ENCODE measurements at places on chromosomes 2 and 18.

GRCh38 chr2:163465440-163465839 lies 270.4 kb downstream of the FIGN start:
- no peak for DNase-seq

GRCh38 chr18:61198486-61198885 lies 134.7 kb upstream of the CDH20 start:
- DNase-seq = no peak

DNA sequence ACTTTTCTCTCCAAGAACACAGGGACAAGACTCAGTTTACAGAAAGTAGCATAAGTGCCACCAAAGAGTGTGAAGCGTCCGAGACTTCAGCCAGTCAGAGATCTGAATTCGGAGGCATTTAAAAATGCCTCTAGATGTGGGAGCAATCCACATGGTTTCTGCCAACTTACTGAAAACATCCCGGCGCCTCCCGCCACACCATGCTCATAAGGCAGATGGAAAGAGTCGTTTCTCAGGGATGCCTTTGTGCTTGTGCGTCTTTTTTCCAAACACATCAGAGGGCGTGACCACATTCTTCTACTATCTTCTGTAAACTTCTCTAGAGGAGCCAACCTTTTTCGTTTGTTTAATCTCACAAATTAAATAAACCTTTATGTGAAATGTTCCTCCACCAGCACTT lies 88.7 kb downstream of the NRP2 start:
- no peak for DNase-seq

GRCh38 chr18:56992777-56993176 lies 154.1 kb upstream of the BOD1L2 start:
- no peak for DNase-seq

DNA sequence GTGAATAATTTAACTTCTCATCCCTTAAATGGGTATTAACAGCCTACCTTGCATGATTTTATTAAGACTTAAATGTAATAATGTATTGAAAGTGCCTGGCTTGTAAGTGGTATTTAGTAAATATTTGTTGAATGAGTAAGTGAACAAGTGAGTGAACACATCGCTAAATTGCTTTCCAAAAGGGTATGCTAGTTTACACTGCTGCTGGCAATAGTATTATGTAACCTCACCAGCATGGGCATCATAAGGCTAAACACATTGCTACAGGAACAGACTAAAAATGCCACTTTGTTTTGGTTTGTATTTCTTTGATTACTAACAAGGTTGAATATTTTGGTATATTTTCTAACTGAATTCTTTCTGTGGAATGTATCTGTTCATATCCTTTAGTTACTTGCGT lies 9.8 kb downstream of the WDR43 start:
- DNase-seq = no peak

DNA sequence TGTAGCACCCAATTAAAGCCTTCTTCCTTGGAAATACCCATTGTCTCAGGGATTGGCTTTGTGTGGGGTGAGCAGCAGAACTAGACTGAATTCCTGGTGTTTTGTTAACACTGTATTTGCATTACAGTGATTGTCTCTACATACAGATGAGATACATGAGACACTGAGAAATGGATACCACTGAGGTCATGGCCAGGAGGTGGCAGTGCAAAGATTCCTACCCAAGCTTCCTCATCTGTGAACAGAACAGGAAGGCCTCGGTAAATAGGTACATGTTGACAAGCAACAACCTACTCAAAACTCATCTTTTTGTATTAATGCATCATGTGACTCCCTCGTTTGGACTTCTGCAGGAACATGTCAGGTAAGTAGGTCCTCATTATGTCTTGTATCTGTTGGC lies 445.8 kb upstream of the RGPD4 start:
- DNase-seq = no peak

GRCh38 chr2:67702284-67702683 lies 305.2 kb downstream of the ETAA1 start:
- no peak for DNase-seq

DNA sequence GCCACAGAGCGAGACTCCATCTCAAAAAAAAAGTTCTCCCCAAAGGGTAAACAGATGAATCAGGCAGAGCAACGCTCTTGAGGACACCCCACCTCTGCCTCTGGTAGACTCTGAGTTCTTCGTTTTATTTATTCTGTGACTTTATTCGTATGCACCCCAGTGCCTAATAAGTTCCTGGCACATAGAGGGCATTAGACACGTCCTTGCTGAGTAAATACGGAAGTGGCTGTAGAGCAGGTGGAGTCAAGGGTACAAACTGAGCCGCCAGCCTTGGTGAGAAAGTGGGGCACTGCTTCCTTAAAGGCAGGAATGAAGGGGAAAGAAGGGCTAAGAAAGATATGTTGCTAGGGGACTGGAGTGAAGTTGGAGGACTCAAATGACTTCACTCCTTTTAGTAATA lies 12.9 kb downstream of the SULT1C2 start:
- DNase-seq = no peak

- no peak for DNase-seq
Measured at GRCh38 chr2:51994123-51994763, 962.3 kb upstream of the NRXN1 start.

- DNase-seq = no peak
Measured at GRCh38 chr2:71459084-71459431, 5.7 kb downstream of the DYSF start.

- DNase-seq = no peak
Measured at GRCh38 chr2:102619414-102620319, at the start of gene SLC9A2. Gene SLC9A2 (plus strand): TSS chr2:102619553. CDS start chr2:102619849, 296 bp downstream.

- no peak for DNase-seq
Measured at GRCh38 chr18:70334728-70335329, 46.0 kb downstream of the SOCS6 start.

DNA sequence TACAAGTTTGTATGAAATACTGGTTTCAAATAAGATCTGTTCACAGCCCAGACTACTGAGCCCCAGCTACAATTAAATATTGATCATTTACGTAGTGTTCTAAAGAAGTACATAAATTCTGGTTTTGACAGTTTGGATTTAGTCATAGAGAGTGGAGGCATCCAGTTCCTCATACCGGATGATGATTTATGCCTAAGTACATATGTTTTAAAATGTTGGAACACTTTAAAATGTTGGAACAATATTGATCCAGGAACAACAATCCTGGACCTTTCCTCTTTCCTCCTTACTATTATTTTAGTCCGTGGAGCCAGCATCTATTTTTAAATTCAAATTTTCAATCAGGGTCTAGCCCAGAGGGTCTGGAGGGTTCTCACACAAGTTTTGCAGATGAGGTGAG lies 22.8 kb upstream of the TTN start:
- DNase-seq = no peak

DNA sequence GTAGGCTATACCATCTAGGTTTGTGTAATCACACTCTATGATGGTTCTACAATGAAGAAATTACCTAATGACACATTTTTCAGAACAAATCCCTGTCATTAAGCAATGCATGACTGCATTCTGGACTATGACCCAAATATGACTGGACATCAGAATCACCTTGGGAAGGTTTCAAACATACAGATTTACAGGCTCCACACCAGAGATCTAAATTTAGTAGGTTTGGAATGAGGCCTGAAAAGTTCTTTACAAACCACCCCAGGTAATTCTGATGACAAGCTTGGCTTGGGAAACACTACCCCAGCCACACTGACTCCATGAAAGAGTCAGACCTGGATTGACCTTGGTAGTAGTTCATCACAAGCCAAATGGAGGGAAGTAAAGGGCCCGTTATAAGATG lies 52.2 kb upstream of the NFE2L2 start:
- DNase-seq = no peak

GRCh38 chr2:140580532-140581151 lies 1550.2 kb downstream of the LRP1B start:
- DNase-seq = no peak

DNA sequence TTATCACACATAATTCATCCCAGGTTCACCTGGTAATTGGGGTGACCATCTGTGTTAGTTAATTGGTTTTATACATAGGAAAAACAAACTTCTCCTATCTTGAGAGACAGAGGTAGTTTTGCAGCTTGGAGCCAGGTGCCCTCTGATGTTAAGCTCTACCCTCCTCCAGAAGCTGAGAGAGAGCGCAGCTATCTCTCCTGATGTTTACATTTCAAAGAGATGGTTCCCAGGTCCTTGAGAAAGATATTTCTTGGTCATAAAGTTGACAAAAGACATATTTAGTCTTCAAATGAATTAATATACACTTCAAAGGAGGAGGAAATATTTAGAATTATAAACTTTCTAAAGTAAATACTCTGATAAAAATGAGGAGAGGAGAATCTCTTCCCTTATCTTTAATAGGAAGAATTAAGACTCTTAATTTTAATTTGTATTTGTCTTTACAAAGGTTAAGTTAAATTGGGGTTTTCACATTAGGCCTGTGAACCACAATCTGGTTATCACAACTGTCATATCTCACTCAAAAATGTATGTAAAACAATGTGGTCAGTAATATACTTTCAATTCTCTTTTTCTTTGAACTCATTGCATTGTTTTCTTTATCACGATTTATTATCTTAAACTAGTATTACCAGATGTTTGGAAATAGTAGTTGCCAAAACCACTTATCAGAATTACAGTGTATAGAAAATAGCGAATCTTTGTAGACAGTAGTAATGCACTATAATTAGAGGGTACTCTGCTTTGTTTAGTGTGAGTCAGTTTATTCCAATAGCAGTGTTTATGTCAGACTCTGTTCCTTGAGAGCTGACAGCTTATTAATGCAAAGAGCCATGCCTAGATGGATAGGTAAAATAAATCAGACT lies 26.8 kb downstream of the SERPINB4 start:
- no peak for DNase-seq

DNA sequence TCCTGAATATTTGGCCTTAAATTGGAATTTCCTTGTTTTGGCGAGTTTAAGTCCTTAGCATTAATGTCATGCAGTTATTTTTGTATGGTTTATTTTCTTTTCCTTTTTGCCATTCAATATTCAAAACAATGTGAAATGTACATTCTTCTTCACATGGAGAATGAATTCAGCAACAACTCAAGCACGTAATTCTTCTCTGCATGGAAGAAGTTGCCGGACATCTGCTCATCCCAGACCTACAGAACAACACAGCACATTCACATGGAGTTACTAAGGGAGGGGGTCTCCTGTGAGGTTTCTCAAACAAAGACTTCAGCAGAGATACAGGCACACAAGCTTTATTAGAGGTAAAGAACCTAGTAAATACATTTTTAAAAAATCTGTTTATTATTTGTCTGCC lies 236.8 kb downstream of the SATB2 start:
- DNase-seq = no peak

GRCh38 chr2:61707984-61708852 lies 145.6 kb downstream of the FAM161A start:
- no peak for DNase-seq

GRCh38 chr2:225310745-225311144 lies 88.8 kb upstream of the NYAP2 start:
- DNase-seq = no peak

GRCh38 chr2:209322905-209323512 lies 100.8 kb upstream of the MAP2 start:
- DNase-seq = no peak

GRCh38 chr18:46301081-46301480 lies 196.9 kb downstream of the HAUS1 start:
- no peak for DNase-seq

DNA sequence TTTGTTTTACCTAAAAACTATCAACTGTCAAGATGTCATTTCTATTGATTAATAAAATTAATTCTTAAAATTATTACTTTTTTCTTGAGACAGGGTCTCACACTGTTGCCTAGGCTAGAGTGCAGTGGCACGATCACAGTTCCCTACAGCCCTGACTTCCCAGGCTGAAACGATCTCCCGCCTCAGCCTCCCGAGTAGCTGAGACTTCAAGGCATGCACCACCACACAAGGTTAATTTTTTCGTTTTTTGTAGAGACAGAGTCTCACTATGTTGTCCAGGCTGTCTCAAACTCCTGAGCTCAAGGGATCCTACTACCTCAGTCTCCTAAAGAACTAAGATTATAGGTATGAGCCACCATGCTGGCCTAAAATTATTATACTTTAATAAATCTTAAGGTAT lies 18.7 kb downstream of the HNRNPLL start:
- no peak for DNase-seq

GRCh38 chr2:200212862-200213425 lies 93.5 kb upstream of the SPATS2L start:
- DNase-seq = no peak

- DNase-seq = peak; percentile 45
Measured at GRCh38 chr2:217756375-217757107, 246.3 kb downstream of the TNS1 start.

GRCh38 chr2:236831698-236832097 lies 254.0 kb upstream of the COPS8 start:
- no peak for DNase-seq

GRCh38 chr2:106358081-106358480 lies 110.1 kb downstream of the RGPD3 start:
- DNase-seq = no peak

GRCh38 chr2:74693213-74693612 lies 39.2 kb downstream of the SEMA4F start:
- no peak for DNase-seq

GRCh38 chr2:112173646-112174319 lies 35.6 kb downstream of the FBLN7 start:
- DNase-seq = no peak

- DNase-seq = no peak
Measured at GRCh38 chr2:44189104-44189503, 20.4 kb downstream of the PPM1B start.

GRCh38 chr18:6397931-6398566 lies 16.7 kb downstream of the L3MBTL4 start:
- DNase-seq = no peak

GRCh38 chr2:126770466-126770865 lies 114.5 kb downstream of the GYPC start:
- DNase-seq = no peak

DNA sequence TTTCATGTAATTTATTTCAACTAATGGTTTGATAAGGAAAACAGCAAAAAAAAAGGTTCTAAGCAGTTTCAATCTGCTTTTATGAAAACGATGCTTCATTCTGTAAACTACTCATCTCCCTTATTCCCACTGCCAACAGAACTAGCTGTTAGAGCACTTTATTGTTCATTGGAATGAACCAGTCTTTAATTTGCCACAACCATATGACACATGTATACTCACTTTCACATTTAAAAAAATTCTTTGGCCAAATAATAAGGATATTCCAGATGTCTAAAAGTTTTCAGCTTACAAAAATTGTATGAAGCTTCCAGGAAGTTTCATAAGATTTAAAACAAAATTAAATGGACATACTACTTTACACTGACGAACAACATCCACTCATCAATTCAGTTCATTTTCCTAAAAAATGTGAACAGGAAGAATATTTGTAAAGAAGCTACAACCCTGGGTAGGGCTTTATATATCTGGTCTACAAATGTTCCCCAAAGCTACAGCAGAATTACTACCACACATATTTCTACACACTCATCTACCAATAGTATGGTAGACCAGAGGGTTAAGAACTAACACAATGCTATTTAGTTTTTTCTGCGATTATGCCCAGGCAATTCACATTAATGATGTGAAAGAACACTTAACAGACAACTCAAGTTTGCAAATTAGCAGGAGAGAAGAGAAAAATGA lies 37.7 kb downstream of the ZNF521 start:
- no peak for DNase-seq
